ENCODE measurements at places on chromosomes 1 and 21.

DNA sequence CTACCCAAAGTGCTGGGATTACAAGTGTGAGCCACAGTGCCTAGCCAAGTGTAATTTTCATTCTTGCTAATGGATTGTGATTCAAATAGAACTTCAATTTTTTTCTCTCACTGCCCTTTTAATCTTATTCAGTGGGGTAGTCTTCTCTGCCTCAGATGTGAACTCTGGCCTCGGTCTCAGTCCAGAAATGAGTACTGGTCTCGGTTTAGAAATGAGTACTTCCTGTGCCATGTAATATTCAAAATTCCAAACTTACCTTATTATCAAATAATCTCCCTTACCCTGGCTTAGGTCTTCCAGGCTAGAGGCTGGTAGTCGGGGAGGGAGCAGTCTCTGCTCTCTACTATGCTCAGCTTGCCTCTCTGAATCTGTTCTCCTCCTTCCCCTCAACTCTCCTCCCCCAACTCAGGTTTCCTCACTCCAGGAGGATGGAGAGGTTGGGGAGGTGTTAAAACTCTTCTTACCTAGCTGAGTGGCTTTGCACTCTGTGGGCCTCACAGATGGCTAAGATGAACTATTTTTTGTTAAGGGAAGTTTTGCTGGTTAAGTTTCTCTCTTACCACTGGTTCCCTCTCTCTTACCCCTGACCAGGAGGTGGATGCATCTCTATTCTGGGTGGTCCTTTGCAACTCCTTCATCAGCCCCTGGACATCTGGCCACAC is 4.8 kb upstream of the SLAMF9 start:
- no peak for DNase-seq

DNA sequence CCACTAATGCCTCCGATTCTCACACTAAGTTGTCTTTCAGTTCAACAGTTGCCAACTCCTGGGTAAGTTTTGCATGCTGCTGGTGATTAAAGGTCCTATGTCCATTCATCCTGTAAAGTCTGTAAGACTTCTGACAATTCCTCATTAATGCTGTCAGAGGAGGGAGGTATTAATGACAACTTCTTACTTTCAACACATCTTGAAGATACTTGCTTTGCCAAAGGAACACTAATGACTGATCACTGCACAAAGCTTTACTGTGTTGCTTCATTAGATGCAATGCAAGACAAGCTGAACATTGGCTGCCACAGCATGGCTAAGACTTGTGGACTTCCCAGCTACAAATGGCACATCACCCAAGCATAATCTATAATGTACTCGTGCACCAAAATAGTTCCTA is 114.6 kb upstream of the PRDX6 start:
- no peak for DNase-seq

GRCh38 chr1:241895013-241895412 is 47.0 kb downstream of the EXO1 start:
- DNase-seq, result no peak

- no peak for DNase-seq
These were observed 43.6 kb downstream of the RAP1GAP start for GRCh38 chr1:21625390-21626190.

DNA sequence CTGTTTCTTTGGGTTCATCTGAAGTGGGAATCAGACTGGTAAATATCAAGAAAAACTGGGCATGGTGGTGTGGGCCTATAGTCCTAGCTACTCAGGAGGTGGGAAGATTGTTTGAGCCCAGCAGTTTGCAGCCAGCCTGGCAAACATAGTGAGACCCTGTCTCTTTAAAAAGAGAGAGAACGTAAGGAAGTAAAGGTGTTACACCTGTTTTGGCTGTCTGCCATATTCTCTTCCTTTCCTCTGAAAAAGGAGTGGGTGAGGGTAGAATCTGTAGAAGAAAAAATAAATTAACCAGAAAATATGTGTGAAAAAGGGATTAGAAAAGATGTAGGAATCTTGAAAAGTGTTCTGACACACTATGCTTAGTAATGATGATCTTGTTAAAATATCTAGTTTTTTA is 20.0 kb downstream of the AHCYL1 start:
- DNase-seq, result no peak

DNA sequence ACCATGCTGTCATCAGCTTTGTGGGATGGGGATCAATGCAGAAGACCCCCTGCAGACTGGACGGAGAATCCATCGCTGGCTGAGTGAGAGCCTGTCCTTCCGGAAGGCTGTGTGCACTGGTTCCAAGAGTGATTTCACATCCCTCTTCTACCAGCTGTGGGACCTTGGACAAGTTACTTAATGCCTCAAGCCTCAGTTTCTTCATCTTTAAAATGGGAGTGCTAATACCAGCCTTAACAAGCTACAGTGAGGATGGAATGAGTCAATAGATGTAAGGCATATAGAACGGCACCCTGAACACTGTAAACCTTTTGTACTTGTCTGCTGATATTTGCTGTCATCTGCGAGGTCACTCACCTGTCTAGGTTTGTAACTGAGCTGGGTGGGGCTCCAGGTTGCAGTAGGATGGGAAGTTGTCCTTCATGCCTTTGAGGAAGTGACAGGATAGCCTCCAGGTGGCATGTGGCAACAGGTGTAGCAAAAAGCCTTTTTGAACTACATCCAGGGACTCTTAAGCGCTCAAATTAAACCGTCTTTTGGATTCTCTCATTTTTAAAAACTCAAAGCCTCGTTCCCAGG is 27.5 kb downstream of the TMEM51 start:
- DNase-seq, result no peak

DNA sequence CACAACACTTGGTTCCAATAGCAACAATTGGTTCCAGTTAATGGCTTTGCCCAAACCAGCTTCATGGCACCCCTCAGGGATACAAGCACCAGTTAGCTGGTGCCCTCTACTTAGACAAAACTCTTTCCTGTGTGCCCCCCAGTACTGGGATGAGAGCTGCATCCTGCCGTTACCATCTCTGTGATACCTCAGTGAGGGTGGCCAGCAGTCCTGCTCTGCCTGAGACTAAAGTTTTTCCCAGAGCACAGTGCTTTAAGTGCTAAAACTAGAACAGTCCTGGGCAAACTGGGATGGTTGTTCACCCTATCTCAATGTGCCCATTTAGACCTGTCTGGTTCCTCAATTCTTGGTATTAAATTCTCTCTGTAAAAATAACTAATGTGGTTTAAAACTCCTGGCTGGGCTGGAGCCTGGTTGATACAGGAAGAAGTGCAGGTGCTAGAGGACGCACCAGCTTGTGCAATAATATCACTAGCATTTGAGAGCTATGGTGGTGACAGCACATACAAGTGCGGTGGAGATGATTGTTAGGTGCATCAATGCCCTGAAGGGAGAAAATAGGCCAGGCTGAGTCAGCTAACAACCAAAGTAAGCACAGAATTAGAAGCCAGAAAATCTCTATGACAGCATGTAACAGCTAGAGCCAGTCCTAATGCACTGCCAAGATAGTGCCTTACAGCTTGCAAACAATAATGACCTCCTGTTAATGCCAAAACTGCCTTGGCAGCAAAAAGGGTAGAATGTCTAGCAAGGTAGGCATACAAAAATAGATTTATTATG is 179.8 kb upstream of the GALNT2 start:
- DNase-seq, result no peak

GRCh38 chr1:47814612-47815395 is 182.4 kb downstream of the TRABD2B start:
- no peak for DNase-seq

- no peak for DNase-seq
These were observed 35.7 kb downstream of the RGS5 start for GRCh38 chr1:163166886-163167555.

GRCh38 chr1:156623946-156624813 is 5.0 kb downstream of the HAPLN2 start:
- no peak for DNase-seq

DNA sequence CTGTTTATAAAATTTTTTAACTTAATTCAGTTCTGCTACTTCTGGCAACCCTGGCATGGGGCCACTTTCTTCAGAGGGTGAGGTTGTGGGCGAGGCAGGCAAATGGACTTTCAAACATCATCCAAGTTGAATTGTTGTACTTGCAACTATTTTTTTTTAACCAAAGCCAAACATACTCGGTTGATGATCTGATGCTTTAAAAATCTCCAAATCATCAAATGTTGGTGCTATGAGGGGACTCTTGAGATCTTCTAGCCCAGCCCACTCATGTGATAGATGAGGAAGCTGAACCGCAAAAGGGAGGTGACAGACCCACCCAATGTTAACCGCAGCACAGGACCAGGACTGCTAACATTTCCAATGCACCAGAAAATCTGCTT is 6.7 kb downstream of the SLC1A7 start:
- DNase-seq, result no peak

- DNase-seq, result no peak
These were observed 183.2 kb downstream of the TRABD2B start for GRCh38 chr1:47813970-47814369.

- DNase-seq, result no peak
These were observed 45.0 kb upstream of the KIRREL1 start for GRCh38 chr1:157948312-157949073.

DNA sequence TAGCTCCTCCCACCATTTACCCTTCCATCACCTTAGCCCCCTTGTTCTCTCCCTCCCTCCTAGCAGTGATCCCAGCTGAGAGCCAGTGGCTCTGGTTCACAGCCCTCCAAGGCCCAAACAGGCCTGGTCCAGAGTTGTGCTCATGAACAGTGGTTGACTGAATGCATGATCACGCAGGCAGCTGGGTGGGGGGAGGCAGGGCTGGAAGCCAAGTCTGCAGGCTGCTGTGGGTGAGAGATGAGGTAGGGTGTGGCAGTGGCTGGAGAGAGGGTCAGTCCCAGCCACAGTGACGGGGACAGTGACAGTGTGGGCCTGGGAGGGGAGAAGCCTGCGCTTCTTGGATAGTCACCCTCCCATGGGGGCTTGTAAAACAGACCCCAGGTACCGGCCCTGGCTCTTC is 22.2 kb downstream of the EPHA8 start:
- DNase-seq, result no peak

DNA sequence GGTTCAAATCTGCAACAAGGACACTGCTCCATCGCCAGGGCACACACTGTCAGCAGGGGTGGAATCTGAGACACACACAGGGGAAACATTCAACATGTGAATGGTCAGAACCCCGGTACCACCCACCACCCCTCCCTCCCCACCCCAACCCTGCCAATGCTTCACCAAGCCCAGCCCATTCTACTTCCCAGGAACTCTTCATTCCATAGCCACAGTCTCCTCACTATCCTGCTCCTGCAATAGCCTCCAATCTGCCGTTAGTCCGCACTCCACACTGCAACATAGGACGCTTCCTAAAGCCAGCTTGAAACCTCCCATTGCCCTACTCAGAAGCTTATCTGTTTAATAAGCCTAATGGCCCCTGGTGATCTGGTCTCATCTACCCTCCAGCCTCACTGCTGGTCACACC is 7.5 kb upstream of the RAB3B start:
- DNase-seq, result no peak

- DNase-seq, result no peak
These were observed 236.9 kb upstream of the VAMP3 start for GRCh38 chr1:7534061-7534825.

GRCh38 chr1:206703661-206704060 is 19.0 kb downstream of the MAPKAPK2 start:
- no peak for DNase-seq

DNA sequence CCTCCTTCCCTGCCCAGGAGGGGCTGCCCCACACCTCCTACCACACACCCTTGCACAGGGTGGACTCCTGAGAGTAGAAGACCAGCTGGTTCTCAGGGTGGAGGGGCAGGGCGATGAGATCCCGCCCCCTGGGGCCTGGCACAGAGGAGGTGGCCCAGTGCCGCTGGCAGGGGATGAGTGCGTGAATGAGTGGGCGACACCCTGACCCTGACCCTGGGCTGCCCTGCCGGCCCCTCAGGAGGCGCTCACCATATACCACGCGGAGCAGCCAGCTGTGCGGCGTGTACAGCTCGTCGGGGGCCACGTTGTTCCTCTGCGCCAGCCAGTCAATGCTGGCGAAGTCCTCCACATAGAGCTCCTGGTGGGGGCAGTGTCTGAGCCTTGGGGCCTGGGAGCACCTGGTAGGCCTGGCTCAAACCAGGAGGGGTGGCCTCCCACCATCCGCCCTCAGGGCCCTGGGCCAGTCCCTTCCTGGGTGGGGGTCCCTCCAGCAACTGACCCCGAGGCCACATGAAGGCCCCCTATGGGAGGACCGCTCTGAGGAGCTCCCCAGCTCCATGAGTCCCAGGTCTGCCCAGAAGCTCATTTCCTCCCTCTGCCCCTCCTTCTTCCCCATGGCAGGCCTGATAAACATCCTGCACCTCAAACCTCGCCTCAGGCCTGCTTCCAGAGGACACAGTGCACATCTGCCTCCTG is 13.0 kb downstream of the LSS start:
- no peak for DNase-seq

- no peak for DNase-seq
These were observed 9.7 kb upstream of the RUNX3 start for GRCh38 chr1:24939675-24940193.

- no peak for DNase-seq
These were observed 29.3 kb upstream of the KCNA2 start for GRCh38 chr1:110635434-110635833.

DNA sequence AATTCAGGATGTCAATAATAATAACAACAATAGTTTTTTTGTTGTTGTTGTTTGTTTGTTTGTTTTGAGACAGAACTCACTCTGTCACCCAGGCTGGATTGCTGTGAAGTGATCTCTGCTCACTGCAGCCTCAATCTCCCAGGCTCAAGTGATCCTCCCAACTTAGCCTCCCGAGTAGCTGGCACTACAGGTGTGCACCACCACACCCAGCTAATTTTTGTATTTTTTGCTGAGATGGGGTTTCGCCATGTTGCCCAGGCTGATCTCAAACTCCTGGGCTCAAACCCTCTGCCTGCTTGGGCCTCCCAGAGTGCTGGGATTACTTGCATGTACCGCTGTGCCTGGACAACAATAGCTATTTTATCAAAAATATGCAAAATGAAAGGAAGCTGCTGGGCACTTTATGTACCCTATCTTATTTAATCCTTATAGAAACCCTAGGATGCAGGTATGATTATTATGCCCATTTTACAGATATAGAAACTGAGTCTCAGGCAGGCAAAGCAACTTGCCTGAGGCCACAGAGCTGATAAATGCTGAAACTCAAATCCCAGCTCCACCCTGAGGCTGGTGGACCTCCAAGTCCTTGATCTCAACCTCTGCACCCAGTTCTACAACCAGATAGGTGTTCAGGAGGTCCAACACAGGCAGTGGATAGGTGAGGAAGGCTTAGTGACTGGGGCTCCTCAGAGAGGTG is 57.4 kb upstream of the CTPS1 start:
- no peak for DNase-seq

DNA sequence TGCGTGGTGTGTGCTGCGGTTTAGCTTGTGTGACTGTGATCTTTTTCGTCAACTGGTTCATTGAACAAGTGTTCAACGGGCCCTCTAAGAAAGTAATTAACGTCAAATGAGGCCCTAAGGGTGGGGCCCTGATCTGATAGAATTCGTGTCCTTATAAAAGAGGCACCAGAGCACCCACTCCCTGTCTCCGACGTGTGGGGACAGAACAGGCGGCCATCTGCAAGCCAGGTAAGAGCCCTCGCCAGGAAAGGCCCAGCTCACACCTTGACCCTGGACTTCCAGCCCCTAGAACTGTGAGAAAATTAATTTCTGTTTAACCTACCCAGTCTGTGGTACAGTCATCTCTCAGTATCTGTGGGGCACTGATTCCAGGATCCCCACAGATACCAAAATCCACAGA is 20.4 kb upstream of the SAMD11 start:
- no peak for DNase-seq

GRCh38 chr1:152020849-152021248 is 16.0 kb downstream of the S100A11 start:
- DNase-seq, result no peak
